ENCODE measurements at places on chromosomes 12 and 14.

DNA sequence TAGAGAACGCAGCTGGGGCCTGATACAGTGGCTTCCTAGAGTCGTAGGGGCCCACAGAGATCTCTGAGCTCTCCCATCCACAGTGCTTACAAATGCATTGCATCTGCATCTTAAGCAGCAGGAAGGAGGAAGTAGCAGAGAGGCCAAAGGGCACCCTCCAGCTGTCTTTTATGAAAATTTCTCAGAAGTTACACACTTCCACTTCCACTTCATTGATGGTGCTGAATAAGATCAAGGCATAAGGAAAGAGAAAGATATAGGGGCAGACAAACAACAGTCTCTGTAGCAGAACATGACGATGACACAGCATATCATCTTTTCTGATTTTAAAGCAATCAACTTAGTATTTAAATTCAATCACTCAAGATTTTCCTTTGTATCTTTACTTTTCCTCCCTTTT is 51.6 kb upstream of the ABCC9 start:
- DNase-seq: peak; percentile 51

DNA sequence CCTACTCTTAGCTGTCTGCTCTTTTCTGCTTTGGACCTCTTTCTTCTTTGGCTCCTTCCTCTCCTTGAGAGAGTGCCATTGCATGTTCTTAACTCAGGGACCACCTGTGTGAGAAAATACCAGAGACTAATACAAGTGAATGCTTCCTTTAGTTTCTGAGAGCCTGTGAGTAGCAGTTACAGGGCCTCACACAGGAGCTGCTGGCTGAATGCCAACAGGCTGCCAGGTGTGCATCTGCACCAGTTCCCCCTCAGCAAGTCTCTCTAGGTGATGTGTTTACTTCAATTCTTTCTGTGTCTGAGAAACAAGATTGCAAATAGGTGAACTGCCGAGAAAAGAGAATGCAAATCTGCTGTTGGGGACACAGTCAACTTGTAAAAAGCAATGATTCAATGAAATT is 108.2 kb downstream of the STXBP6 start:
- DNase-seq: no peak

DNA sequence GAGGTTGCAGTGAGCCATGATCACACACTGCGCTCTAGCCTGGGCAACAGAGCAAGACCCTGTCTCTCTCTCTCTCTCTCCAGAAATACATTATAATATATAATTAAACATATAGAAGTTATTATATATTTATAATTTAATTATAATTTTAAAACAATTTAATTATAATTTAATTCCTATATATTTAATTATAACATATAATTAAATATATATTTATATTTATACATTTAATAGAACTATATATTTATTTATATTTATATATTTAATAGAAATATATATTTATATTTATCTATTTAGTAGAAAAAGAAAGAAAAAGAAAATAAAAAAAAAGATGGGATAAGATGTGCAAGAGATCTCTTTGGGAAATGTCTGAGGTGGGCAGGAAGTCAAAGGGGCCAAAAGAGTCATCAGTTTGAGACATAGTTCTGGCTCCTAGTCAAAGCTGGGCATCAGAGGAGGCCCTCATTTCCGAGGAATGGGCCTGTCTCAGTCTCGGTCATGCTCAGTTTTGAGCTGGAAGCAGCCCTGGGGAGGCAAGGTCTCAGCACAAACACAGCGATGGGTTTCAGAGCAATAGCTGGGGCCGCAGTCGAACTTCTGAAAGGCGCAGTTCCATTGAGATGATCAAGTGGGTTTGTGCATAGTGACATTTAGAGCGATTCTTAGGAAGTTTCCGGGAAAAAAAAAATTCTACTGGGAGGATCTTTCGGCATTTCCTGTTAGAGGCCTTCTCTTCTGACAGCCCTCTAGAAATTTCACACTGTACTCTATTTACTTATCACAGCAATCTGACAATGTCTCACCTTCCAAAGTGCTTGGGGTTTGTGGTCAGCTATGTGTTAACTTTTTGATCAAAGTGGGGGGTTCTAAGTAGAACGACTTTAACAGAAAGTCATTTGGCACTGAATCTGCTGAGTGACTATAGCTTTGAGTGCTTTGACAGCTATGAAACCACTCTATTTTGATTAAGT is 58.7 kb upstream of the GZMB start:
- no peak for DNase-seq

DNA sequence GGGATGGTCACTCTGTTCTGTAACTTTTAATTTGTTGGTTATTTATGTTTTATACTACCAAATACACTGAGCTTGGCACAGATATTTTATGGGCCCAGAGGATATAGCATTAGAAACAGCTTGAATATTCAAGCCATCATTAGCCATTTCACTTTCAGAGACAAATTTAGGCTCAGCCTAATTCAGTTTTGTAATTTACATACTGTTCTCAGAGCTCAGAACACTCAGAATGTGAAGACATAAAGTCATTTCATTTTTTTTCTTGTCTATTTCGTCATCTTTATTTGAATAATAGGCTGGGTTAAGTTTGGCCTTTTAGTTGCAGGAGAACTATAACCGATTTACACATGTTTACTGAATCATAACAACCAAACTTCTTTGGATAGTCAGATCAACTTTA is 361.7 kb downstream of the SNAPC1 start:
- DNase-seq: no peak

GRCh38 chr12:120095331-120095730 is 21.2 kb downstream of the RAB35 start:
- no peak for DNase-seq

DNA sequence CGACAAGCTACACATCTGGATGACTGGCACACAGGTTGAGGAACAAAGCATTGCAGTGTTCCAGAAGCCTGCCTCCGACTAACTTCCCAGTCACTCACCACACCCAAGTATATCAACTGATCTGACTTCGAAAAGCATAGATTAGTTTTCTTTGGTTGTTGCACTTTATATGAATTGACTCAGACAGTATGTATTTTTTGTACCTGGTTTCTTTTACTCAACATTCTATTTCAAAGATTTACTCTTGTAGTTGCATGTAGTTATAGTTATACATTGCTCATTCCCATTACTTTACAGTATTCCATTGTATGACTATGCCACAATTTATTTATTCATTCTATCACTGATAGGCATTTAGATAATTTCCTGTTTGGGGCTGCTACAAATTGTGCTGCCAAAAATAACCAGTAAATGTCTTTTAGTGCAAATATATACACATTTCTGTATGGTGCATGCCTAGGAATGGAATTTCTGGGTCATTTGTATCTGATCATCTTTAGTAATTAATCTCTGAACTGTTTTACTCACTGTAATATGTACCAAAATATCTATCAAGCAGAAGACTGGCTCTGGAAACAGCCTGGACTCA is 17.8 kb downstream of the PLCZ1 start:
- no peak for DNase-seq

DNA sequence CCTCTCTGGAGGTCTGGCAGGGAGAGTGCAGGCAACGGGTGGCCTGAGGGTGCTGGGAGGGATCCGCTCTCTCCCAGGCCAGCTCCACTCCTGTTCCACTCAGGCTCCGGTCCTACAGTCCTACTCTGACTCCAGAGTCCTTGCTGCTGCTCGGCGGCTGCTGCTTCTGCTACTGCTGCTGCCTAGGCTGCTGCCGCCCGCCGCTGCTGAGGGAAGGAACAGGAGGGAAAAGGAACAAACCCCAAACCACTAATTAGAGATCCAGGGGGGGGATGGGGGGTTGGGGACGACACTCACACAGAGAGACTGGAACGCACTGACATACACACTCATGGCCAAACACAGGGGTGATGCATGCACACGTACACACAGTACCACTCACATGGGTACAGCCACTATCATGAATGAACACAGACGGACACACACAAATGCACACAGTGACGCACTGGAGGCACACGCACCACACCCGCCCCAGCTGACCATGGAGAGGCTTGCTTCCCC is at the start of gene SP7:
Gene SP7 (minus strand): TSS at position 174 of the 501 bp plus-strand sequence. CDS start 708 bp downstream, outside the sequence.
- peak; percentile 22 for DNase-seq

DNA sequence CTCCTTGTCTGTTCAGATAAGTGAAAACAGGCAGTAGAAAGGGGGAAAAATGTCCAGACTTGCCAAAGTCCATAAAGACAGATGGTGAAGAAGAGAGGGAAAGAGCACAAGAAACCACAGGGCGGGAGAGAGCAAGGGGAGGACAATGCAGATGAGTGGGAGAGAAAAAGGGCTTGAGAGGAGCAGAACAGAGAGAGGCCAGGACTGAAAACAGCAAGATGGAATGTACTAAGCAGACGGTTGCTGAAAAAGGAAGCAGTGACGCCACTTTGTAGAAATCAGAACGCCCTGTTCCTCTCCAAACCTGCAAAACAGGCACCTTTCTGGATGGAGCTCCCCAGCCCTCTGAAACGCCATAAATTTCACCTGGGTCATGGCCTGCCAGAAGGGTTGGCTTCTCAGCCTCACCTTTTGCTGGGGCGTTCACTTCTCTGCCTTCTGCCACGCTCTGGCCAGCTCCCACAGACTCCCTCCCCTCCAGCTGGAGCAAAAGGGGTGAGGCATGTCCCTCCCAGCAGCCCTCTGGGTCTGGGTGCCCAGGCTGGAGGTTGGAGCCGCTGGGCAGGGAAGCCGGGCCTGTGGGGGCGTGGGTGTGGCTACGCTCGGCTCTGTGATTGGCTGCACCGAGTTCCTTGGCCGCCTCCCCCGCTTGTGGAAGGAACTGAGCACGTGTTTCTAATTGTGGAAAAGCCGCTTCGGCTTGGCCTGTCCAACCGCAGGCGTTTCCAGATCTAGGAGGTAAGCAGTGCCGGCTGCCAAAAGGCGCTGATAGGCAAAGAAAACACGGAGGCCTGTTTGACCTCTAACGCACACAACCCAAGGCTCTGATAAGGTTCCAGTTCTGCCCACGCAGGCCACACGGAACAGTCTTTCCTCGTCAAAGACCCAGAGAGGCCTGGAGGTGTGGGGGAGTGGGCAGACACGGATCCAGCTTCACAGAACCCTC is 29.3 kb downstream of the SLC7A8 start:
- peak; percentile 42 for DNase-seq

DNA sequence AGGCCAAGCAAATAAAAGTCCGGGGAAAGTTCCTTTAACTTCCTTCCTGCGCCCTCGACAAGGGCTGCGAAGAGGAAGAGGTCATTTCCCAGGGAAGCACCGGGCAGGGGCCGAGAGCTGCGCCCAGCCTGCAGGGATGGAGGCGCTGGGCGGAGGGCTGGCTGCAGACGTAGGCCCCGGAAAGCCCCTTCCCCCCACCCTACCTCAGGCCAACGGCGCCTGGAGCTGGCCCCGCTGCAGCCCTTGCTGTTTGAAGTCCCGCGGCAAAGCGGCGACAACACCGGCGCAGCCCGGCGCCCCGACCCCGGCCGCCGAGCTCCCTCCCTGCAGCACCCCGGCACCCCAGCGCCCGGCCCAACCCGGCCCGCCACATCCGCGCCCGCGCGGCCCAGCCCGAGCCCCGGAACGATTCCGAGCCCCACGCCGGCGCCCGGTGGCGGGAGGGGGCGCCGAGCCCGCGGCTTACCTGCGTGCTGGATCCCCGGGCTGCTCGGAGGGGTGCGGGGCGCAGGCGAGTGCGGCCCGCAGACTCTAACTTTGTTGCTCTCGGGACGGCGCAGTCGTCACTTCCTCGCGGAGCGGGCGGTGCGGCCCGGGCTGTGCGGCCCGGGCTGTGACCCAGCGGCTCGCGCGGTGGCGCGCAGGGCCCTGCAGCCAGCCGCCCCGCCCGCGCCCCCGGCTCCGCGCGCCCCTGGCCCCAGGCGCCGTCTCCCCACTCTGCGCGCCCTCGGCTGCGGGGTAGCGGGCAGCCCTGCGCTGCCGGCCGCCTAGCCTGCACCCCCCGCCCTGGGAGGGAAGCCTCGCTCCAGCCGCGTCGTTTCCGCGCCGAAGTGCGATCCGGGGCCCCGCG is 64.8 kb upstream of the PTGR2 start:
- DNase-seq: peak; percentile 64

DNA sequence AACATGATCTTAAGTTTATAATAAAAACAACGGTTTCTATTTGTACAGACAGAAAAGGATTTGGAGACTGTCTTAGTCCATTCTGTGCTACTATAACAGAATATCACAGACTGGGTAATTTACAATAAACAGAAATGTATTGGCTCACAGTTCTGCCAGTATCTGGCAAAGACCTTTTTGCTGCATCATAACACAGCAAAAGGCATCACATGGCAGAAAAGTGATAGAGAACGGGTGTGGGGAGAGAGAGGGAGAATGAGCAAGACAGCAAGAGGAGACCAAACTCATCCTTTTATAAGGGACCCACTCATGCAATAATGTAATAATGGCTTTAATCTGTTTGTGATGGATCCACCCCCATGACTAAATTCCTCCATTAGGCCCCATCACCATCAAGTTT is 17.0 kb upstream of the NUDT4 start:
- DNase-seq: no peak

DNA sequence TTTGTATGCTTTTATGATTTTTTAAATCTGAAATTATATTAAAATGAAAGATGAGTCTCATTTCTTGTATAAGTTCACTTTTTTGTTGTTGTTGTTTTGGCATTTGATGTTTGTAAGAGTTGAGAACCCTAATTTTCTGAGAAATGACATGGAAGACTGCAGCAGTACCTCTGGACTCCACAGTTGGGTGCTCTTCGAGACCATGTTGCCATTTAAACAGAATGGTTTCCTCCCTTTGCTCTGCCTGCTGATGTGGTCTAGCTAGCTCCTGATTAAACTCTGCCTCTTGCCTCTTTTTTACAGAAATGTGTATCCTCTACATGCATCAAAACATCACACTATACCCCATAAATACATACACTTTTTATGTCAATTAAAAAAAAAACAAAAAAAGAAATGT is 5.8 kb upstream of the LTA4H start:
- DNase-seq: no peak

- DNase-seq: peak; percentile 17
Observed at GRCh38 chr12:122790393-122791075, 16.2 kb downstream of the CCDC62 start.

Data from suppressor macrophage treated with lipopolysaccharide for 4 hours (primary cell).